Suppressor macrophage treated with lipopolysaccharide for 1 hour (primary cell): ENCODE measurements at places on chromosomes 3 and 15.

DNA sequence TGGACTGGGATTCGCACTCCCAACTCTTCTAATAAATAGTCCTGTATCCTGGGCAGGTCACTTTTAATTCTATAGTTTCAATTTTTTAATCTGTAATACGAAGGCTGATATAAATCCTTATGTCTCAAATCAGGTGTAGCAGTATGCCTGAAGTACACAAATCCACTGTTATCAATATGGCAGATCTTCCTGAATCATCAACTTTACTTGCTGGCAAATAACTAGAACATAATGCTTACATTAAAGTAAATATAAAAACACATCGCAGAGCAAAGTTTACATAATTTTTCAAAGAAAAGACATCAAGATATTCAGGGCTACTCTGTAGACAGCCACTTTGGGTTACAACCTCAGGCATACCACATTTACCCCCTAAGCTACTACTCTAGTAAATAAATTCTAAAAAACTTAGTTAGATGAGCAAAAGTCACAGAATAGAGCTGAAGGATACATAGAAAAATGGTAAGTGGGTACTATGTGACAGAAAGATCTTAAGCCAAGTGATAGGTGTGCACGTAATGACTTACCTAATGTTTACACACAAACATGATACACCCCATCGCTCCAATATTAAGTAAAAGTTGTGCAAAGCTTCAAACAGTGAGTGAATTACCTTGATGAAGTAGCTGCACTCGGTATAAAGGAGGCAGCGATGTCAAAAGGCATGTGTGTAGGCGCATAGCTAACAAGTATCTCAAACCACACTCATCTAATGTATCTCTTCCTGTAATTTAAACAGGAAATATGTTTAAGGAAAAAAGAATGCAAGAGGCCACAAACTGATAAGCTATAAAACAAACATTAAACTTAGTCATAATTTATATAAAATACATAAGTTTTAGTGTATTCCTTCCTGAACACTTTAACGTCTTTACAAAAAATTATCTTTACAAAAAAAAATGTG, 127.9 kb downstream of the DMXL2 start:
- DNase-seq: no peak

- DNase-seq: no peak
Measured at GRCh38 chr3:99774467-99774866, 43.2 kb upstream of the CMSS1 start.

GRCh38 chr3:24526640-24527212, 32.1 kb upstream of the THRB start:
- no peak for DNase-seq

DNA sequence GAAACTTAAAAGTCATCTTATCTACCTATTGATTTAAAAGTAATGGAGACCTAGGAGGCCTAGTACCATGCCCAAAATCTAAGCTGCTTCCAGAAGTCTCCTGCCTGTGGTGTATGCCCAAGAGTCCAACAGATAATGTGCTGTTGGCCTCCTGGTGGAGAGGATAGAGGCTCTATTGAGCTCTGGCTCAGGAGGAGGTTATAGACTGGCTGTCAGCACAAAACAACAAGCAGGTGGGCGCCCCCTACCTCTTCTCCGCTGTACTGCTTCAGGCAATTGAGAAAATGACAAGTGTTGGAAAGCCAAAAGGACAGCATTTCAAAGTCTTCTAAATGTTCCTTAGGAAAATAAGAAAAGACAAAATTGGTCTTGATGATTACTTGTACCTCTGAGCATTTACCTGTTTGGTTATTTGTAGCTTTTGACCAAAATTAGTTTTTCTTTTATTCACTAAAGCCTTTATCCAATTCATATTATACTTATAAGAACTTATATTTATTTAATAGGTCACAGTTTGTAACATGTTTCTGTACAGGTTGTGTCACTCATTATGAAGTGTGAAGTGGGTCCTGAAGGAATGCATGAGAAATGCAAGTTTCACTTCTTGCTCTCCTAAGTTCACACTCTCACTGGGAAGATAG, 17.2 kb upstream of the GNB5 start:
- DNase-seq: peak; percentile 44

DNA sequence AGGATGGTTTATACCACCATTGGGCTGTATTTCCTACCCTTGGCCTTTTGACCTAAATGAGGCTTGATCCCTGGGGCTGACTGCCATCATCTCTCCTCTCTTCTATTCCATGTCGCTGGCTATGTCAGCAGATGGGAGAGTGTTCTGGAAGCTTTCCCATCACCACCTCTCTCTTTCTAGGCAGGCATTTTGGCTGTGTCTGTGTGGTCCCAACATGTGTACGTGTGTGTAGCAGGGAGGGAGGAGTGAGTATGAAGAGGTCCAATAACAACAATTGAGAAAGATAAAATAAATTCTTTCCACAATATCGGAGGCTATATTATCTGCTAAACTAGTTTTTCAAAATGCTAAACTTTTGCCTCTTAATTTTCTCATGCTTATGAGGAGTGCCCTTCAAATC, 34.1 kb downstream of the CGNL1 start:
- DNase-seq: no peak

DNA sequence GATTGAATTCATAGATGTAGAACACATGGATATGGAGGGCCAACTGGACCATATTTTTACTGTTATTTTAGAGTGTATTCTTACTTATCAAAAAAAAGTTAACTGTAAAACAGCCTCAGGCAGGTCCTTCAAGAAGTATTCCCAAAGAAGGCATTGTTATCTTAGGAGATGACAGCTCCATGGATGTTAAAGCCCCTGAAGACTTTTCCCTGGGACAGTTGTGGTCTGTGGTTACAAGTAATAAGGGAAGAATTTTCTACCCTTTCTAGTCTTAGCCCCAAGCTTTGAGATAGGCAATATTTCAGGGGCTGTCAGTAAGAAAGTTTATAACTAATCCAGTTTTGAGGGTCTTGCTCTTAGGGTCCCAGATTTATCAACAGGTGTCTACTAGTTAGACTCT, 62.5 kb downstream of the LRRC49 start:
- no peak for DNase-seq

GRCh38 chr3:134597390-134597970, 53.3 kb downstream of the KY start:
- DNase-seq: no peak

- no peak for DNase-seq
Measured at GRCh38 chr15:42732095-42732827, 4.7 kb downstream of the CDAN1 start.

GRCh38 chr3:65751123-65751700, 287.5 kb downstream of the MAGI1 start:
- no peak for DNase-seq

- DNase-seq: no peak
Measured at GRCh38 chr3:71057526-71057894, 526.0 kb downstream of the FOXP1 start.

GRCh38 chr3:116896116-116896515, 186.5 kb downstream of the TUSC7 start:
- peak; percentile 8 for DNase-seq

DNA sequence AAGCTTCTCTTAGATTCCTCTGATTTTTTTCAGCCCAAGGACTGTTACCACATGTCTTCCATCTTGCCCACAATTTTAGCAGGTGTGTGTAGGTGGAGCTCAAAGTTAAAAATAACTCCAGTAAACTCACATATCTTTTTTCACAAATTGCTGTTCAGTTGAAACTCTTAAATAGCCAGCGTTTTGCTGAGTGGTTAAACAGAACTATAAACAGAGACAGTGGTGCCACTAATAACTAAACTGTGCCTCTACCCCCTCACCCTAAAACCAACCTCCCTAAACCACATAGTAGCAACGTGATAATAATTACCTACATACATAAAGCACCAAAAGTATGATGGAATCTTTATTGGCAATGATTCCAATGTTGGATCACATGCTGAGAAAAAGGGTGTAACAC, 525.1 kb downstream of the PDCD6IP start:
- no peak for DNase-seq

- DNase-seq: no peak
Measured at GRCh38 chr15:35657679-35658311, 111.8 kb upstream of the DPH6 start.

- peak; percentile 38 for DNase-seq
Measured at GRCh38 chr3:142022381-142022780, 127.0 kb downstream of the TFDP2 start.

GRCh38 chr15:39461536-39462130, 119.2 kb upstream of the THBS1 start:
- no peak for DNase-seq

GRCh38 chr3:134636406-134636805, 14.4 kb downstream of the KY start:
- DNase-seq: no peak
